ENCODE measurements at places on chromosomes 7 and 10.

- peak; percentile 87 for DNase-seq
Observed at GRCh38 chr10:5888843-5889623, 660 bp downstream of the ANKRD16 start.

DNA sequence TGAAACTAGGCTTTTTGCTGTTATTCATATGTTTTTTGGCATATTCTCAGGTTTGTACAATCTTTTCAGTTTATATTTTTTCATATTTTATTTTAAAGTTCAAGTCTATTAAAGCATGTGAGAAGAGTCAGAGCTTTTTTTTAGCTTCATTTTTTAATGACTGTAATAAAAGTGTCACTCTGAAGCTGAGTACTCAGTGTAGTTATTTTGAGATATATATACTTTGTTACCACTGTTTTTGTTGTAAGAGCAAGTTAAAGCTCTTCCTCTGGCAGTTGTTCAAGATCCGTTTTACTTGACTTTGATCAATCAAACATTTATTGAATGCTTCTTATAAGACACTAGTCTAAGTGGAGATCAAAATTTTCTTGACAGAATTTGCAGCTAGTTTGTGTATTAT lies 37.5 kb downstream of the CASD1 start:
- no peak for DNase-seq

DNA sequence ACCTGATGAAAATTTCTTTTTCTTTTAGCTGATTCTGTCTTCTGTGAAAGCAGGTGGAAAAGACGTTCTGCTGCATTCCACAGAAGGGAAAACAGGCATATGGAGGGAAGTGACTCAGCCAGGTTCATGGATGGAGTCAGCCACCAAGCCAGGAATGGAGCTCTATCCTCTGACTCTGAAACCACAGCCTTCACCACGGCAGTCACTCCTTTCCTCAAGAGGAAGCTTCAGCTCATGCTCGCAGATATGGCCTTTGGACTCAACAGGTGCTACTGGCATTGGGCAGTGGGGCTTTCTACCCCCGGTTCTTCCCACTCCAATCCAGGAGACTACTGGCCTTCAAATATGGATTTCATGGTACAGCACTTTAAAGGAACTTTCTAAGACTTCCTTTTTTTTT lies 11.5 kb upstream of the PLAU start:
- no peak for DNase-seq

DNA sequence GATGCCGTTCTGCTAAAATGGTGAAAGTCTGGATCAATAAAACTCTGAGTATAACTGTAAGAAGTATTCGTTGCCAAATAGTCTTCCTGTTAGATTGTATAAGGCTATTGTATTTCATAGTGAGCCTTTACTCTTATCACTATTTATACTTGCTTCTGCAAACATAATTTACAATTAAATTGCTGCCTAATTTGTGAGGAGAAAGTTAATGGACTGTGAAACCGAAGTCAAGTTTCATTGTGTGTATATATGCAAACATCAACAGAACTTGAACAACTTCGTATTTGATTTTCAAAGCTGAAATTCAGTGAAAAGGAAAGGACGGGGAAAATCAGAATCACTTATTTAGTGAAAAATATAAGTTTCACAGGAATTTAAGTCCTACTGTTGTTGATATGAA lies 135.9 kb upstream of the CCDC6 start:
- no peak for DNase-seq

GRCh38 chr7:119578116-119578515 lies 694.9 kb upstream of the KCND2 start:
- DNase-seq: no peak

GRCh38 chr10:76138286-76138685 lies 706.9 kb downstream of the LRMDA start:
- no peak for DNase-seq

DNA sequence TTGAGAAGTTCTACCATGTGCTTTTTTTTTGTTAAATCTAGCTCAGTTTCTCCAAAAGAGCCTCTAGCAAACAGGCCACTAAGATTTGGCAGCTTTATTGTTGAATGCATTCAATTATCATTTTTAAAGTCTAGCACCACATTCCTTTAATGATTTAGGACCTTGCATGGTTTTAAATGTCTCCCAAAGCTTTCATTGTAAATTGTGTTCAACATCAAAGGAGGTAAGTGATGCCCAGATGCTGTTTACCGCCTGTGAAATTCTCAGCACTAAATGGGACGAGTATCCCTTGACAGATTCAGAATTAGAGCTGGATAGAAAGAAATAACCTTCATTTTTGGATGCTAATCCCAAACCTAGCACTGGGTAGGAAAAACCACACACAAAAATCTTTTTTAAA lies 112.1 kb upstream of the FAM204A start:
- no peak for DNase-seq

DNA sequence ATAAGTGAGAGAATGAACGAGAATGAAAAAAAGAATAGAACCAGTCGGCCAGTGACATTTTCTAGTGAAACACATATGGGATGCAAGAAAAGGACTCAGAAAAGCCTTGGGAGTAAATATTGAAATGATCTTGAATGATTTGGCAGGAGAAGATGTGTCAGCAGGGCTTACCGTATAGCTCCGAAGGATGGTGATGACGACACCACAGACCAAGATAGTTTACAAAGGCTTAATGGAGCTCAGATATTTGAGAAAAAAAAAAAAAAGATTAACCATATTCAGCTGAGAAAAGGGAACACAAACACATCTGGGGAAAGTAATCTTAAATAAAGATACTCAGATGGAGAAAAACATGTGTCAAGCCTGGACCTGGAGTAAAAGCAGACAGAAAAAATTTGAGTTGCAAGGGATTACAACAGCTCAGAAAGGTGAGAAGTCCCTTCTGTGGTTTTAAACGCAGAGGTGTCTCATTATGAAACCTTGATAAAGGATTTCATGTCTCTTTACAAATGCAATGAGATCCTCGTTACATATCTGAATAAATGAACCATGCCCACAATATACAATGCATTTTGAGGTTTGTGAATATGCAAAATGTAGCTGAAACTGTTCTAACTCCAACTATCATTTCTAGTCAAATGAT lies 36.0 kb downstream of the DNAJB9 start:
- DNase-seq: no peak

DNA sequence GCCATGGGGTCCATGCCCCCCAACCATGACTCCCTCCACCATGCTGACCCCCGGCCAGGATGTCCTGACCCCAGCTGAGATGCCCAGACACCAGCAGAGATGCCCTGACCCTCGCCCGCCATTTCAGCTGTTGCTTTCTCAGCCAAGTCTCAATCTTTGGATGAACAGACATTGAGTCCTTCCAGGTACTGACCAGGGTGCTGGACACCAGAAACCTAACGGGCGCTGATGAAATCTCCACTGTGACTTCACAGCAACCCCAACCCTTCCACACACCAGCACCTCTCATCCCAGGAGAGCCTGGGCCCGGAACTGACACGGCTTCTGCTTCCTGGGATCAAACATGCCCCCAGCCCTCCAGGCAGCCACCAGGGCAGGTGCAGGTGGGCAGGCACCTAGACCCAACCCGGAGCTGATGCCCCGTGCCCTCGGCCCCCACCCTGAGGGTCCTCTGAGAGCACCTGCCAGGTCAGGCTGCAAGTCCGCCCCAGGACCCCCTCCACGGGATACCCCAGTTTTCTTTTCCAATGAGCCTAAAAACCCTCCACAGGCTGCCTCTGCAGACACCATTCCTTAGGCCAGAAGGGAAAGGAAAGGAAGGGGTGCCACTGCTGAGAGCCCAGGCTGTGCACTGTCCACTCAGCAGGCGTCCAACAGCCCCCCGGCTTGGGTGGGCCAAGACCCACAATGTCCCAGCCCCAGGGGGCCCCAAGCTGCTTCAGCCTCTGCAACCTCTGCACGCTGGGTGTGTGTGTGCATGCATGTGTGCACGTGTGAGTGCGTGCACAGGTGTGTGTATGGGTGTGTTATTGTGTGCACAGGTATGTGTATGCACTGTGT lies 43.4 kb upstream of the PDGFA start:
- DNase-seq: no peak

GRCh38 chr10:104038958-104039752 lies 46.5 kb downstream of the COL17A1 start:
- DNase-seq: no peak

GRCh38 chr10:16274911-16275310 lies 161.9 kb upstream of the PTER start:
- no peak for DNase-seq

GRCh38 chr10:133529576-133529946 lies 2.4 kb downstream of the CYP2E1 start:
- DNase-seq: no peak

Data from endodermal cell (in vitro differentiated cells).